AG08395 (cell line): ENCODE measurements at places on chromosomes 11 and 22.
A peak's percentile ranks its signal among the peaks of the same experiment; 100 is the strongest.

- DNase-seq = no peak
Measured at GRCh38 chr11:70364745-70365543, 33.4 kb upstream of the CTTN start.

DNA sequence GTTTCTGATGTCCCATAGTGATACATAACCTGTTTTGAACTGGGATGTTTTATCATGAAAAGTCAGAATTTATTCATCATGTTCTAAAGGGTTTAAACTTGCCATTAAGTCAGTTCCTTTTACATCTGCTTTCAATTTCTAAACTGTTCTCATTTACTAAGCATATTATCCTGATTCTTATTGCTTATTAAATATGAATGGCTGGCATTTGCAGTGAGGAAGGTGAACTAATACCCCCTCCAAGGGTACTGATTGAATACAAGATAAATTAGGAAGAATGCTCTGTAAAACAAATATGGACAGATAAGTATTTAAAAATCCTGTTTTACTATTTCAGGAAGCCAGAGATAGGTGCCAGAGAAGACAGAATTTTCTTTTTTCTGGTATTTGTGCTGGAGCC lies 70.8 kb upstream of the HORMAD2 start:
- DNase-seq = no peak

DNA sequence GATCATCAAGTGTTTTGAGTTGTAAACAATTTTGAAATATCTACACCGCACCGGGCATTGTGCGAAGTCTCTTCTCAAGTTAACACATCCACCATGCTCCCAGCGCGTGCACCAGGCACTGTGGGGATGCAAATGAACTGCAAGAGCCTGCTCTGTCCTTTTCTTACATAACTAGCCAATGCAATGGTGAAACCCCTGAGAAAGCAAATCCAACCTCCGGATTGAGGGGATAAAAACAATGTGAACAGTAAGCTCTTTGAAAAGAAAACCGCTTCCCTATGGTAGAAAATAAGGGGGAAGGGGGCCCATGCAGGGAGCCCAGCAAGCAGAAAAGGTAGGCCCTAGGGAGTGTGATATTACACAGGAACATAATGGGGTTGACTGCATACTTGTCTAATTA lies 274.9 kb upstream of the MPPED2 start:
- no peak for DNase-seq

GRCh38 chr11:72232260-72233055 lies 7.9 kb downstream of the INPPL1 start:
- DNase-seq = no peak

DNA sequence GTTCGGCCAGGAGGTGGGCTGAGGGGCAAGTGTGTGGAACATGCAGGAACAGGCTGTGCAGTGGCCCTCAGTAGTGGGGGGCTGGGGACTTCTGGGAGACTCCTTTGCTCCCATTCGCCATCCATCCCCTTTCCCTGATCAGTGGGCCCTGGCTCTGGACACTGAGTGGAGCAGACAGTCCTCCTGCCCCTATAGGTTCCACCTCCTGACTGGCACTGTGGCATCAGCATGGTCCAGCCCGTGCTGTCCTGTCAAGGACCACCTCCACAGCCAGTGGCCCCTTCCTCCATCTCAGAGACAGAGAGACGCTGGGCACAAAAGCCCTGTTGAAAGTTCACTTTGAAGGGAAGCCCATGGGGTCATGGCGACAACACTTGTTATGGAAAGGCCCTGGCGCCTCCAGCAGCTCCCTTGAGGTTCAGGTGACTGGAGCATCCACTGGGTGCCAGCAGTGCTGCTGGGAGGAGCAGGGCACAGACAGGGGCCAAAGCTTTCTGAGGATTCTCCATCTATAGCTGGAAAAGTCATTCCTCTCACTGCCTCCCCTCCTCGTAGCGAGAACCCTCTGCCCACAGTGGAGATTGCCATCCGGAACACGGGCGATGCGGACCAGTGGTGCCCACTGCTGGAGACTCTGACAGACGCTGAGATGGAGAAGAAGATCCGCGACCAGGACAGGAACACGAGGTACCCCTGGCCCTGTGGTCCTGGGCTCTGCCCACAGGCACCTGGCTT lies 5.6 kb downstream of the DERL3 start:
- DNase-seq = no peak

DNA sequence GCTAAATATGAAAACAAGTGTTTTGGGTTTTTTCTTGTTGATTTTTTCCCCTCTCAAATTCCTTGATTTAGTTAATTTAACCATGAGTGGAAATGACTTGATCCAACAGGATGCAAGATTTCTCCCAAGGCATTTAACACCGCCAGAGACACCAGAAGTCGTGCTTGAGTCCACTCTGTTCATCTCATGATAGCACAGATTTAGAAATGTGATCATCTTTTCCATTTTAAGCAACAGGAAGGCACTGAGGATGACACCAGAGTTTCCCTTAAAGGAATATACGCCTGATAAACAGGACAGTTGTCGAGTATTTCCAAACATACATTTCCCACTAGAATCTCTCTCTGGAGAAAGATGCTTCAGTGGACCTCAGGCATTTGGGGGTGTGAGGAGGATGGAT lies 318.7 kb downstream of the CADM1 start:
- DNase-seq = no peak

DNA sequence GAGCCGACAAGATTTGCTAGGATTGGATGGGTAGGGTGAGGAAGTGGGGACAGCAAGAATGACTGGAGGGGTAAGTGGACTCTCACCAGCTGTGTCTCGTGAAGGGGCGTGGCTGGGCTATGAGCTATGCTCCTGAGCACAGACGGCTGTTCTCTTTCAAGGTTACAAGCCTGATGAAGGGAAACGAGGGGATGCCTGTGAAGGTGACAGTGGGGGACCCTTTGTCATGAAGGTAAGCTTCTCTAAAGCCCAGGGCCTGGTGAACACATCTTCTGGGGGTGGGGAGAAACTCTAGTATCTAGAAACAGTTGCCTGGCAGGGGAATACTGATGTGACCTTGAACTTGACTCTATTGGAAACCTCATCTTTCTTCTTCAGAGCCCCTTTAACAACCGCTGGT lies 19.9 kb downstream of the F2 start:
- no peak for DNase-seq

GRCh38 chr22:50625568-50626313 lies 2.2 kb downstream of the ARSA start:
- DNase-seq = no peak

DNA sequence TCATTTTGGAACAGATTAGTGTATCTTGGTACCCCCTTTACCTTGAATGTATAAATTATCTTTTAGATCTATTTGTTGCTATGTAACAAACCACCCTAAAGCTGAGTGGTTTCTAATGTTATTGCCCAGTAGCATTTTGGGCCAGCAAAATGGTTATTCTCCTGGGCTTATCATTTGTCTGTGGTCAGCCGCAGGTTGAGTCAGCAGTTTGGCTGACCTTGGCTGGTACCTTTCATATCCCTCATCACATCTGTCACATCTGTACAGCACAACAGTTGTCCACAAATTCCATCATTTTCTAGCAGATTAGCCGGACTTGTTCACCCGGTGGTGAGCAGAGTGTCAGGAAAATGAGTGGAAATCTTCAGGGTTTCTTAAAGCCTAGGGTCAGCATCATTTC lies 588.5 kb upstream of the ARHGAP42 start:
- no peak for DNase-seq

- no peak for DNase-seq
Measured at GRCh38 chr11:118265954-118266353, 1.9 kb upstream of the MPZL2 start.

- DNase-seq = no peak
Measured at GRCh38 chr11:71501071-71501985, 25.7 kb upstream of the KRTAP5-7 start.

- no peak for DNase-seq
Measured at GRCh38 chr22:20571078-20571503, 63.7 kb downstream of the MED15 start.

DNA sequence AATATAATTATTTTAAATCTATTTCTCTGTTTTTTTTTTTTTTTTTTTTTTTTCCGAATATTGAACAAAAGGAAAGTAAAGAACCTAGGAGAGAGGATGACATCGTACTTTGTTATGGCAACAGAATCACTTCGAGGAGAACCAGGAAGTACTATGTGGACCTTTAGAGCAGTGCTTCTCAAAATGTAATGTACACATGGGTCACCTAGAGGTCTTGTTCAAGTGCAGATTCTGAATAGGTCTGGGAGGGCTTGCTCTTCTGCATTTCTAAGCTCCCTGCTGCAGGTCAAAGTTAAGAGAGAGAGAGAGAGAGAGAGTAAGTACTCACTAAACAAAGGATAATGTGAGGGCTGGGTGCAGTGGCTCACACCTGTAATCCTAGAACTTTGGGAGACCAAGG lies 419.5 kb upstream of the TENM4 start:
- DNase-seq = no peak

DNA sequence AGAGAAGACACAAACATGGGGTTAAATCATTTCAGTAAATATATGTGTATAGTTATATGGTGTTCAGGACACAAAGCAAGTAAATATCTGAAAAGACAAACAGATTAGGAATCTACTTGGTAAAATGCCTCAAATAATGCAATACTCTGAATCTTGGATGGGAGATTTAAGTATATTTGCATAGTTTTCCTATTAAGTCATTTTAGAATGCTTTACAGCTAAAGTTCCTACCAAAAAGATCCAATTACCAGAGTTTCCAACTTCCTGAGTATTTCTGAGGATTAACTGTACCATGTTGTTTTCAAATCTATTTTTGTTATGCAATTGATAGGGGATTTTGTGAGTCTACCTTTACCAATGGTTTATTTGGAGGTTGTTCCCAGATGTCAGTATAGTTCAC lies 424.4 kb upstream of the CCDC179 start:
- peak; percentile 50 for DNase-seq

DNA sequence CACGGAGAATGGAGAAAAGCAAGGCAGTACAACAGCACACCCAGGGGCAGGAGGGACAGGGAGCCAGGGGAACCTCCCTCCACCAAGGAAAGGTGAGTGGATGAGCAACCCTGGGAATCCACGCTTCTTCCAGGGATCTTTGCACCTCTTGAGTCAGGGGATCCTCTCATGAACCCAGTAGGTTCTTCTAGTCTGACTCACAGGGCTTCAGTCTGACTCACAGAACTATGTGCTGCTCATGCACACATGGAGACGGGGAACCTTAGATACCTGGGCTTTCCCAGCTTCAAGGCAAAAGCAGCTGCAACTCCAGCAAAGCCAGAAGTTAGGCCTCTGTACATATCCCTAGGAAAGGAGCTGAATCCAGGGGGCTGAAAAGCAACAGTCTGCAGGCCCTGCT lies 1021.4 kb upstream of the TENM4 start:
- DNase-seq = no peak

GRCh38 chr11:99795999-99796398 lies 775.2 kb downstream of the CNTN5 start:
- DNase-seq = no peak

GRCh38 chr22:41532908-41533825 lies 11.1 kb downstream of the POLR3H start:
- peak; percentile 78 for DNase-seq

GRCh38 chr11:88378422-88379066 lies 41.0 kb upstream of the CTSC start:
- DNase-seq = no peak

DNA sequence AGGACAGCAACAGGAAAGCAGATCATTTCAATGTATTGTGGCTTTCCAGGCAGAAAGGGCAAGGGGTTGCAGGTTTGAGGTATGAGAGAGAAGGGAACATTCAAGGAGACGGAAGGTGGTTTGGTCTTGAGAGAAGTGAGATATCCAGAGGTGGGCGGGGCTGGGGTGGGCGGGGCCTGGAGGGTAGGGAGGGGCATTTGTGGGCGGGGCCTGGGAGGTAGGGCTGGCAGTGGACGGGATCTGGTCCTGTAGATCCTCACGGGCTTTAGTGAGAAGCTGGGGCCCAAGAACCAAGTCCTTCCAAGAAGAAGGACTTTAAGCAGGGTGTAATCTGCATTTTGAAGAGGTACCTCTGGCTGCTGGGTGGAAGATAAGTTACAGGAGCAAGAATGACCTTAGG lies 199.2 kb downstream of the MN1 start:
- no peak for DNase-seq

- DNase-seq = no peak
Measured at GRCh38 chr11:78402847-78403246, 14.8 kb downstream of the GAB2 start.

DNA sequence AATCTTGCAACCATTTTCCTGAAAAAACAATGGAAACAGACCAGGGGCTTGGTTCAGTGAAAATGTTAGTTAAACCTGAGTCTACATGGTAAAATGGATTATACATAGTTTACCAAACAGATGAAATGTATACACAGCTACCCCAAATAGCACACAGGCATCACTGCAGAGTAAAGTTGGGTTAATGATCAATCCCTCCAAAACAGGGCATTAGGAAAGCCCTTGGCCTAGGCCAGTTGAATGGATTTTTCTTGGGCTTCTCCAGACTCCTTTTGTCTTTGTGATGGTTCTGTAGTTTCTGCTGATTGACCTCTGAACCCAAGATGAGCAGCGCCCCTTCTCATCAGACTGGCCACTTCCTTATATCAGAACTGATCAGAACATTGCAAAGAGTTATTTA lies 173.5 kb downstream of the RRAS2 start:
- DNase-seq = no peak

GRCh38 chr11:86990031-86990430 lies 34.8 kb upstream of the FZD4 start:
- no peak for DNase-seq

DNA sequence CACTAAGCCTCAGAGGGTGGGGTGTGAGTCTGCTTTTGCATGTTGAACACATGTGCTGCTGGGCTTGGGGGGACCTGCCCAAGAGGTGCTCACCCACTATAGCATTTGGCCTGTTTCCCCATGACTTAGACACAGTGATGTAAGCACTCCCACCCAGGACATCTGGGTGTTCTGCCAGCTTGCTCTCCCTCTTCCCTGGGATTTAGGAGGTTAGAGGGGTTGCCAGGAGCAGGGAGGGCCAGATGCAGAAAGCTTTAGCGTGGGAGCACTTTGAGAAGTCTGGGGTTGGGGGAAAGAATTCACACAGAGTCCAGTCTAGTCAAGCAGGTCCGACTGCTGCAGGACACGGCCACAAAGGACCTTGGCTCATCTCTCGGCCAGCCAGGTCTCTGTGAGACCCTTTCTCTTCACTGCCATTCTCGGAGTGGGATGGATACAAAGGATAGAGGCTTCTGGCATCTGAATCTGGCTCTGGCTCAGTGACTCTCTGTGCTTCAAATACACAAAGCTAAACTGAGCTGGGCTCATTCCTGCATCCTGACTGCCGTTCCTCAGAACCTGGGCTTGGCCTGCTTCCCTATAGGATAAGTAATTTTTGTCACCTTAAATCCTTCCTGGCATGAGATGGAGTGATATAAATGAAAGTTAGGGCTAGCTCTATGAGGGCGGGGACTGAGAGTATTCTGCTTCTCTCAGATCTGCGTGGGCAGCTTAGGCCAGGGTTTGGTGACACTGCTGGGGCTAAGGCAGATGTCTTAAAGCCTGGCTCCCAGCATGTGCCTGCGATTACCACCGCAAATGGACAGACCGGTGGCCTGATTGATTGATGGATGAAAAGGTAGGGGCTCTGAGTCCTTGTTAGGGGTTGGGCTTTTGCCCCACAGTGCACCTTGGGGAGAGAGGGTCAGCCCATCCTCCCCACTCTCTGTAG lies 14.5 kb downstream of the USP2 start:
- no peak for DNase-seq

- peak; percentile 45 for DNase-seq
Measured at GRCh38 chr11:68549789-68550484, 89.4 kb downstream of the PPP6R3 start.
